ENCODE measurements at places on chromosomes 3 and 15.

DNA sequence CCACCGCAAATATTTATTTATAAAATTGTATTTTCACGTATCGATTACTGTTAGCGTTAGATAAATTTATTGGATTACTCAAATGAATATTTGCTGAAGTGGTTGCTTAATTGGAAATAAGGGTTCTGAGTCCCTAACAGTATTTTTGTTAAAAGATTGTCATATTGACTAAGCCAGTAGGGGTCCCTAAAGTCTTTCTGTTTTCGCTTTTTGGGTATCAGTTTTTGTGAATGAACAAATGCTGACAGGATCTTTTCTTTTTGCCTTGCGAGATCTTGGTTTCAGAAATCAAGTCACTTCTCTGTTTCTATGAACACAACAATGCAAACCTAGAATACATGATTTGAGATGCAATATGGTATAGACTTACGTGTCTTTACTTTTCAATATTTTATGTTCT lies 7.1 kb downstream of the RAD51 start:
- DNase-seq: peak; percentile 61

GRCh38 chr15:101045236-101045646 lies 126.1 kb downstream of the LRRK1 start:
- DNase-seq: no peak

- DNase-seq: no peak
Measured at GRCh38 chr3:58124387-58124786, 86.4 kb downstream of the DNASE1L3 start.

- no peak for DNase-seq
Measured at GRCh38 chr3:186411994-186412393, 50.0 kb upstream of the DGKG start.

- no peak for DNase-seq
Measured at GRCh38 chr3:197737319-197737649, 580 bp upstream of the RUBCN start.

GRCh38 chr15:75455982-75456531 lies 4.6 kb upstream of the SIN3A start:
- peak; percentile 36 for DNase-seq

DNA sequence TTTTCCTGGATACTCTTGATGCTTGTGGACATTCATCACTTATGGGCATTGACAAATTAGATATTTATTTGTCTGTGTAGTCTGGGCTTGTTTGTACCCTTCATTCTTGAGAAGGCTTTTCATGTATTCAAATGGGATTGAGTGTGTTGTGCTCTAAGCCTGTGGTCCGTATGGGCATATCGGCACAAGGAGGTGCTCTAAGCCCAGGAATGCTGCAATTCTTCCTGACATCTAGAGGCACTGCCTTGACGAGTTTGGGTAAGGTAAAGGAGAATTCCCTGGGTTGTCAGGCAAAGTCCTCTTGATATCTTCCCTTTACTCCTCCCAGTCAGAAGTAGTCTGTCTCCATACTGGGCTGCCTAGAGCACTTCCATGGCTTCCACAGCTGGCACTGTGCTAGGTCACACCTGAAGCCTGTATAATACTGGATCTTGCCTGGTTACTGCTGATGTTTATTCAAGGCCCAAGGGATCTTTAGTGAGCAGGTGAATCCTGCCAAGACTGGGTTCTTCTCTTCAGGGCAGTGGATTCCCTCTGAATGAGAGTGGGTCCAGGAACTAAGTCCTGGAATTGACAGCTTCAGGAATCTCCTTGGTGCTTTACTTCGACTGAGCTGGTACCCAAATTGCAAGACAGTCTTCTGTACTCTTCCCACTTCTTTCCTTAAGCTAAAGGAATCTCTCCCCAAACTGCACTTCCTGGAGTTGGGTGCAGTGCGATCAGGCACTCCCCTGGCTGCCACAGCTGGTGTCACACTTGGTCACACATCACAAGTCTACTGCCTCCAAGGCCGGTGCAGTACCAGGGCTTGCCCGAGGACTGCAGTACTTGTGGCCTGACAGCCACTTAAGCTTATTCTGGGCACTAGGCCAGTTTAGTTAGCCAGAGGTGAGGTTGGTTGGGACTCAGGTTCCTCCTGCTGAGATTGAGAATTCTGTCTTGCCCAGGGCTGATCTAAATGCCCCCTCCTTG lies 46.0 kb downstream of the GALK2 start:
- peak; percentile 4 for DNase-seq

DNA sequence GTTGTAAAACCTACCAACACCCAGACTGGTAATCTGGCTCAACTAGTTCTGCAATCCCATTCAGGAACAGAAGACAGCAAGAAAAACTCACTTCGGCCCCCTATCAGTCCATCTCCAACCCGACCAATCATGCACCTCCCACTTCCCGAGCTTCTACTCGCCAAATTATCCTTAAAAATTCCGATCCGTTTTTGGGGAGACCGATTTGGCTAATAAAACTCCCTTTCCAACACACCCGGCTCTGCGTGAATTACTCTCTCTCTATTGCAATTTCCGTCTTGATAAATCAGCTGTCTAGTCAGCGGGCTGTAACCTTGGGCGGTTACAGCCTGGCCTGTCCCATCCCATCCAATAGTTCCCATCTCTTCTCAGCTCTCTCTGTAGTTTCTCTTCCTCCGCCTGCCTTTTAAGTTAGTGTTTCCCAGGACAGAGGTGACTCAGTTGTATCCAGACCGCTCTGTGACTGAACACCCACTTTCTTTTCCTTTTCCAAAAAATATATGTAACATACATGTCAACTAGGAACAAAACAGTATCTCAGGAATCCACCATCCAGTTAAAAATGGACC lies 780 bp upstream of the ACAD9 start:
- DNase-seq: peak; percentile 47

GRCh38 chr15:62976301-62976881 lies 66.2 kb upstream of the TPM1 start:
- DNase-seq: no peak

DNA sequence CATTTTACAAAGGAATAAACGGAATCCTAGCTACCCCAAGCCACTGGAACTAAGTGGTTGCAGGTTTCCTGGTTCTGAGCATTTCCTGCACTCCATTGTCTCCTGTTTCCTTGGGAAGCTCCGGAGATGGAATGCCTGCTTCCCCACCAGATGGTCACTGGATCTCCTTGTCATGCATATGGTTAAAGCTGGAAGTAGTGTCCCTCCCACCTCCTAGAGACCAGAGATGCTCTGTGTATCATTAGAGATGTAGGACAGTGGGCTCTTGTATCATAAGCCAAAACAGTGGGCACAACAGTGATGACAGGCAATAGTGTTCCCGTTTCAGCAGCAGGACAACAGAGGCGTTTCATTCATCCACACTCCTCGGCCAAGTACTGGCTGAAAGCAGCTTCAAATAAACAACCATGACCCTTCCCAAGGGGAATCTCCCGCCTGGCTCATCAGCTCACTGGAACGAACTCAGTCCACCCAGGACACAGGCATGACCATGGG lies 136.2 kb upstream of the EIF1B start:
- no peak for DNase-seq

GRCh38 chr15:89613031-89613430 lies 37.8 kb downstream of the TICRR start:
- DNase-seq: no peak

- no peak for DNase-seq
Measured at GRCh38 chr15:33492434-33493052, 181.8 kb downstream of the RYR3 start.

DNA sequence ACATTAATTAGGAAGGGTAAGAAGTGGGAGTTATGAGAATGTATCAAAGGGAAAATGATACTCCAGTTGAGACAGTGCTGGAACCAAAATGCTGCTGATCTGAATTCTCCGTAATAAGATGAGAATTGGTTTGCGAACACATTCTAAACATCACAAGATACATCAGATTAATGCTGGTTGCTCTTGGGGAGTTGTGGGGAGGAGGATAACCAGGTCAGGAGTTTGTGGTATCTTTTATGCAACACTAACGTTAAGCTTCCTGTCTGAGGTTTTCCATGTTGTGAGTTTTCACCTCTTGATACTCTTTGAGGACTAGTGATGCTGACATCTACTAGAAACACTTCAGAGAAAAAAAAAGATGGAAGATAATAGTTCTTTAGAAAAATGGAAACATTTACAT lies 47.2 kb downstream of the PPARG start:
- DNase-seq: peak; percentile 41

DNA sequence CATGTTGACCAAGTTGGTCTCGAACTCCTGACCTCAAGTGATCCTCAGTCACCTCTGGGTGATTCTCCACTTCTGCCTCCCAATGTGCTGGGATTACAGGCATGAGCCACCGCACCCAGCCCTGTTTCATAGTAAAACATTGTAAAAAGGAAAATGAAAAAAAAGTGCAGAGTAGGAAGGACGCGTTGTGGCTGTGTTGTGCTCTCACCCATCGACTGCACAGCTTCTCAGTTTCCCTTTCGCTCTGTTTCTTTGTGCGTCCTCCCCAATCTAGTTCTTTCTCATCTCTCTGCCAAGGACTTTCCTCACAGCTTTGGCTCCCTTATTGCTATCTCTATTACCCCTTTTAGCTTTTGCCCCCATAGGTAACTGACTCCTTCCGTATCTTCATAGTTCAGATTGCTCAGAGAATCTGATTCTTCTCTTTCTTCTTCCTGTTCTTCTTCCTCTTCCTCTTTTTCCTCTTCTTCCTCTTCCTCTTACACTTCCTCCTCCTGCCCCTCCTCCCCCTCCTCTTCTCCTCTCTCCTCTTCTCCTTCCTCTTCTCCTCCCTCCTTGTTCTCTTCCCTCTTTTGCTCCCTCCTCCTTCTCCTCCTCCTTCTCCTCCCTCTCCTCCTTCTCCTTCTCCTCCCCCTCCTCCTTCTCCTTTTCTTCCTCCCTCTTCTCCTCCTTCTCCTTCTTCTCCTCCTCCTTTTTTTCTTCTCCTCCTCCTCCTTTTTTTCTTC lies 81.1 kb upstream of the VGLL4 start:
- no peak for DNase-seq

All from common myeloid progenitor, CD34-positive (primary cell).